RKO (cell line): ENCODE measurements at places on chromosomes 3 and 15.
A peak's percentile ranks its signal among the peaks of the same experiment; 100 is the strongest.

GRCh38 chr15:46732060-46732459 lies 985.2 kb upstream of the SEMA6D start:
- no peak for DNase-seq

- no peak for DNase-seq
These were observed 13.3 kb upstream of the KIF23 start for GRCh38 chr15:69400850-69401249.

- no peak for DNase-seq
These were observed 17.5 kb upstream of the GNAT1 start for GRCh38 chr3:50173685-50174516.

DNA sequence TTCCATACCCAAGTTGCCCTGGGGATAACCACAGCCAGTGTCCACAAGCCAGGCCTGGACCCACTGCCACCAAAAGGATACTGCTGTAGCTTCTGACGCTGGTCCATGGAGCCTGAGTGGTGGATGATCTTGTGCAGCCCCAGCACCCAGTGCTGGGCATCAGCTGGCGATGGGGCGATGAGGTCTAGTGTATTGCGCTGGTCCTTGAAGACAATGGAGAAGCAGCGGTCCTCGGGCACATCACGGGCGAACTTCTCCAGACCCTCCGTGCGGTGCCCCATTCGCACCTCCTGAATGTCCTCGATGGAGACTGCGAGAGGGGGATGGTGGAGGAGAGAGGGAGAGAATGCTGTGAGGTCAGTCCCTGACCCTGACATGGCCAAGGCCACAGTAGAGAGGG lies 13.0 kb downstream of the PLCD1 start:
- no peak for DNase-seq

- DNase-seq: no peak
These were observed 231.0 kb upstream of the THRB start for GRCh38 chr3:24725514-24726255.

DNA sequence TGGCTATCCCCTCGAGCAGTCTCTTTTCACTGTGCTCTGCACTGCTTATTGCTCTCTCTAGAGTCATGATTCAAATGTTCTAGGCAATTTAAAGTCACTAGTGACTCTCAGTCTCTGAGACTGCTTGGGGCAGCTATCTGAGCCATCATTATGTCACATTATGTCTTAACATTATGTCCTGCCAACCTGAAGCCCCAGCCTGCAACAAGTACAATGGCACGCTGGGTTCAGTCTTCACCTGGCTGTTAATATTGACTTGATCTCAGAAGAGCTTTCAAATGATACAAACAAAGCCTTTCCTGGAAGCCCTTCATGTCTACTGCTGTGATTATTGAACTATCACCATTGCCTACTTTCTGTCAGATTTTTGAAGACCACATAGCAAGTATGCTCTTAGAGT lies 128.1 kb upstream of the GRM7 start:
- no peak for DNase-seq

DNA sequence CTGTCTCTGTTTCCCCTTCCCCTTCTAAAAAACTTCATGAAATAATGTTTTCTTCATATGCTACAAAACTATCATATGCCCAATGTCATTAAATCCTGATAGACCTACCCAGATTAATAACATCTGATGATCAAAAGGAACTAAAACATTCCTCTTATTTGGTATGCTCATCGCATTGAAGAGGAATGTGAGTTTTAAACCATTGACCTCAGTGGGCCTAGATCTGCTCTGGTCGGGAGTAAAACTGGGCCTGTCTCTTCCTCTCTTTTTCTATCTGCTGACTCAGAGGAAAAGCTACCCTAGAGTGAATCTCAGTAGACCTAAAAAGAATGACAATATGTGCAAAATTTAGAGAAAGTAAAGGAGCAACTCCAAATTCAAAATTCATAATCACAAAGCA lies 275.8 kb downstream of the SATB1 start:
- no peak for DNase-seq

DNA sequence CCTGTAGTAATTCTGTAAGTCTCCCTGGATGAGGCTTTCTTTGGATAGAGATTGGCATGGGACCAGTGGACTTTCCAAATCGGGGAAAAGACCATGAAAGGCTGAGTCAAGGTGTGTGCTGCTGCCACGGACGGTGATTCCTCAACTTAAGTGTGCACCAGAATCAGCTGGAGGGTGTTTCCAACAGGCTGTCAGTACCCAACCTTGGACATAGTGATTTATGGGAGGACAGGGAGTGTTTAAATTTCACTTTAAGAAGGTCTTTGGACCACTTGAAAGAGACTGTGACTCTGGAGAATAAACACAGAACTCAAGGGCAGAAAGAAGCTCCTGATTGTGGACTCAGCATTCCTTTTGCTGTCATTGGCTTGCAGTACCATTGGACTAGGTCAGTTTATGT lies 20.4 kb upstream of the CHST2 start:
- DNase-seq: no peak

GRCh38 chr15:85865070-85865684 lies 70.5 kb upstream of the KLHL25 start:
- DNase-seq: peak; percentile 63

DNA sequence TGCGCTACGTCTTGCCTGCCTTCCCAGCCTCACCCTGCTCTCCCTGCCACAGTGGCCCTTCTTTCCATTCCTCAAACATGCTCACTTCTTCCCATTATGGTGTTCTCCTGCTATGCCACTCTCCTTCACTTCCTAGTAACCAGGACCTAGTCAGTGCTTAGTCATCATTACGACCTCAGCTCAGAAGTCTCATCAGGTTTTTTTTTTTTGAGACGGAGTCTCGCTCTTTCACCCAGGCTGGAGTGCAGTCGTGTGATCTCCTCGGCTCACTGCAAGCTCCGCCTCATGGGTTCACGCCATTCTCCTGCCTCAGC lies 149.5 kb downstream of the GREM1 start:
- peak; percentile 85 for DNase-seq

DNA sequence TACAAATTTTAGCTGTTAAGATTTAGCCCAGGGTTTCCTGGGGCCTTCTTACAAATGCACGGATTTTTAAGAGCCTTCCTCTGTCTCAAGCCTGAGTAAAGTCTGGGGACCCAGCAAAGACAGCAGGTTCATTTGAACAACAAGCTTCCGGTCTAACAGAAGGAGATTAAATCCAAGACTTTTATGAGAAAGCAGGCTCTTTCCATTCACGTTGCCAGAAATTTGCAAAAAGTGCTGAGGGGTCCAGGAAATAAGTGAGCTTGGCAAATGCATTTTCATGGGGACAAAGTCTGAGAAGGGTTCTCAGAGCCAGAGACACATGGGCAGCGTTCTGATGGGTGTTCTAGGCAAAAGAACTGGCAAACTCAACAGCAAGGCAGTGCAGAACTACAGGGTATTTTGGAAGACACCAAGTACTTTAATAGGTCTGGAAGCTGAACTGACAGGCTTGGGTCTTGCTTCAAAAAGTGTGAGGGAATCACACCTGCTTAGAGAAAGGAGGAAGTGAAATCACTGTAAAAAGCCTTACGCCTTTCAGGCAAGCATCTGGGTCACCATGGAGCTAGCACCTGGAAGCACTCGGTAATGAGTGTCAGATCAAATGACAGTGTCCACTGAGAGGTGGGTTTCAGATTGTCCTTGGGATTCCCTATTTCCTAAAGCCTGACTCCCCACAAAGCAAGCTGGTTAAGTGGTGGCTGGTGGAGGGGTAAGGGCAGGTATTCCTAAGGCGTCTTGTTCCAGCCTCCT lies 115.8 kb upstream of the ARHGEF3 start:
- DNase-seq: no peak

DNA sequence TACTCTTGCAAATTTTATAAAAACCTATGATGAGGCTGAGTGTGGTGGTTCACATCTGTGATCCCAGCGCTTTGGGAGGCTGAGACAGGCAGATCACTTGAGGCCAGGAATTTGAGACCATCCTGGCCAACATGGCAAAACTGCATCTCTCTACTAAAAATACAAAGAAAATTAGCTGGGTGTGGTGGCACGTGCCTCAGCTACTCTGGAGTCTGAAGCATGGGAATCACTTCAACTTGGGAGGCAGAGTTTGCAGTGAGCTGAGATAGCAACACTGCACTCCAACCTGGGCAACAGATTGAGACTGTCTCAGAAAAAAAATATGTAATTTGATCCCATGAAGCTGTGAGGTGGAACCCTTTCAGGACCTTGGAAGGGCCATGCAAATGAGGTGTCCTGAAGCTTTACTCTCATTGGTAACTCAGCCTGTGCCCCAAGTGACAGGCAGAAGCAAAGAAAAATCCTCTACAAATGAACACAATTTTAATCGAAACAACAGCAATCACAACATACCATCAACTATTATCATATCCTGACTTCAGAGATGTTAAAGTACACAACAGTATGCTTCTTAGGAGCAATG lies 84.6 kb upstream of the CDV3 start:
- peak; percentile 46 for DNase-seq

- DNase-seq: no peak
These were observed 1028.7 kb downstream of the NTRK3 start for GRCh38 chr15:87227846-87228245.

DNA sequence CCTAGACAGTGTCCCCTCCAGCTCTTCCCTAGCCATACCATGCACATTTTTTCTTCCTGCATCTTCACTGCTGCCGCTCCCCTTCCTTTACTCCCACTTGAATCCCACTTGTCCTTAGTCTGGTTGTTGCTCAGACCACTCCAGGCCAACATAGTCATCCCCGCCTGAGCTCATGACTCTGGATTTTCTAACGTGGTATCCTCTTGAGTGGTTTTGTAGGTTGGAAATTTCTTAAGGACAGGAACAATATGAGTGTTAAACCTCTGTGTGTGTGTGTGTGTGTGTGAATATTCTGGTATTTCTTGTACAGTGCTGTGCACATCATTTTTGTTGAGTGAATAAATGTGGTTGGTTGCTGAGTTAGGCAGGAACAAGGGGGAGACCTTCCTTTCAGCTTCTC lies 3.1 kb downstream of the BAHD1 start:
- no peak for DNase-seq

- DNase-seq: no peak
These were observed 9.8 kb downstream of the P2RY14 start for GRCh38 chr3:151268267-151269235.

- no peak for DNase-seq
These were observed 218.5 kb upstream of the CMC1 start for GRCh38 chr3:28022916-28023315.

DNA sequence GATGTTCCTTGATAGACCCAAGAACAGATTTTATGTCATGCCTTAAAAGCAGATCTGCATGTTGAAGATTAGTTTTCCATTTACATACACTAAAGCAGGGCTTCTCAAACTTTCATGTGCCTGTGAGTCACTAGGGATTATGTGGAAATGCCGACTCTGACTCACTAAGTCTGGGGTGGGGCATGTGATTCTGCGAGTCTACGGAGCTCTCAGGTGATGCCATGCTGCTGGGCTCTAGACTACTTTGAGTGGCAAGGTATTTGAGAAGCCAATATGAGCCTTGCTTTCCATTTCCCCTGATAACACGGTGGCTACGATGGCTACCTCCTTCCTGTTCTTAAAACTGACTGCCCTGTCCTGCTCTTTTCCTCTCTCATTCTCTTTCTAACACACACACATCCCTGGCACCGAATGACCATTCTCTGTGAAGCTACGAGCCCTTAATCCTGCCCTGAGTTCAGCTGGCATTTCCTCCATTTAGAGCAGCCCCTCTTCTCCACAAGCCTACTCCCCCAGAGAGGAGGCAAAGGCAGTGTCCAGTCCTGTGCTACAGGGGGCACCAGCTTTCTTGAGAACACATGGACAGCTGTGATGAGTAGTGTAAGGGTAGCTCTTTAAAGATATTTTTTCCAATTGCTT lies 39.7 kb upstream of the PYGO1 start:
- DNase-seq: peak; percentile 85

GRCh38 chr3:37032961-37033360 lies 39.6 kb downstream of the MLH1 start:
- DNase-seq: no peak

DNA sequence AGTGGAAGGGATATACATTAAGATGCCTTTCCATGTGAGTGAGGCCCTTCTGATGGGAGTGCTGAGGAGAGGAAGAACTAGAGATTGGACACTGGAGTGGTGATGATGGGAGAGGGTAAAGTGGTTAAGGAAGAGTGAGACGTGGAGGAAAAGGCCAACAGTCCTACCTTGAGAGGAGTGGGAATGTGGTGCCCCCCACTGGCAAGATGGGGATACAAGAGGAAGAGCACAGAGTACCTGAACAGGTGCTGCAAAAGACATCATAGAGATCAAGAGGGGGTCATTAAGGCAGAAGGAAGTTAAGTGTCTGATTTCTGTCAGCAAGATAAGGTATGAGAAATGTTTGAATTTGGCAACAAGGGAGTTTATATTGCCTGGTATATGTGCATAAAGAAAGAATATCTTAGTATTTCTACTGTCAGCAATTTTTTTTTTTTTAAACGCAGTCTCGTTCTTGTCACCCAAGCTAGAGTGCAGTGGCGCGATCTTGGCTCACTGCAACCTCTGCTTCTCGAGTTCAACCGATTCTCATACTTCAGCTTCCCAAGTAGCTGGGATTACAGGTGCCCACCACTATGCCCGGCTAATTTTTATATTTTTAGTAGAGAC lies 34.0 kb downstream of the ARIH2 start:
- DNase-seq: no peak

DNA sequence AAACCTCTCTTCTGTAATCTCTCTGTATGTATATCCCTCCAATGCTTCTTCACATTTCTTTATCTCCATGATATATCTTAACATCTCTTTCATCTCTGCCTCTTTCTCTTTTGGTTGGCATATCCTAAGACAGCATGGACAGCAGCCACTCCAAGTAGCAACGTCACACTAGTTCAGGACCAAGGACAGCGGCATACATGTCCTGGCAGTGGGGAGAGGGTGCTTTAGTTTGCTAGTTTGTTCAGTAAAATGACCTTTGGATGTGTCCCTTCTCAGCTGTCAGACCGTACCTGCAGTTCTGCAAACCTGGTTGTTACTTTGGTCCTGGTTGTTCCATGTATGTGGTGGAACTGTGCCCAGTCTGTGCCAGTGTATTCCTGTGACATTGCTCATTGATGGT lies 225.6 kb upstream of the ROPN1 start:
- peak; percentile 76 for DNase-seq

- DNase-seq: no peak
These were observed 932.8 kb downstream of the IGSF11 start for GRCh38 chr3:118101891-118102290.

- DNase-seq: no peak
These were observed 132.4 kb downstream of the GOLGA6L6 start for GRCh38 chr15:20409247-20409646.

DNA sequence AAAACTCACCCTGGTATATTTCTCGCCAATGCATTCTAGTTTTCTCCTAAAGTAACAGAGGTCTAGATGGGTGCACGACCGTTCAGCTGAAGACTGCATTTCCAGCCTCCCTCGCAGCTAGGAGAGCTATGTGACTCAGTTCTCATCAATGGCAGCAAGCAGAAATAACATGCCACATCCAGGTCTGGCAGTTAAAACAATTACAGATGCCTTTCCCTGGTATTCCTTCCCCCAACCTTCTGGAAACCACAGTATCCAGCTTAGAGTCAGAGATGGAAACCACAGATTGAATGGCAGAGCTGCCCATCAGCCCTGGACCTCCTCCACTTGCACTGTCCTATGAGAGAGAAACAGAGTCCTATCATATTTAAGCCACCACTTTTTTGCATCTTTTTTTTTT lies 4.8 kb downstream of the HAPLN3 start:
- DNase-seq: no peak

- peak; percentile 68 for DNase-seq
These were observed at the start of the genes CLCN2 and POLR2H for GRCh38 chr3:184361532-184361931. CLCN2 (minus strand) TSS chr3:184361605; CDS start chr3:184361479, 126 bp downstream. POLR2H (plus strand) TSS chr3:184361710; CDS start chr3:184363493, 1,783 bp downstream.
